Activated CD4-positive, alpha-beta T cell treated with anti-CD3 and anti-CD28 coated beads for 24 hours (primary cell): ENCODE measurements at places on chromosomes 16 and 17.

- no peak for DNase-seq
These were observed 14.0 kb downstream of the RPGRIP1L start for GRCh38 chr16:53689636-53690035.

DNA sequence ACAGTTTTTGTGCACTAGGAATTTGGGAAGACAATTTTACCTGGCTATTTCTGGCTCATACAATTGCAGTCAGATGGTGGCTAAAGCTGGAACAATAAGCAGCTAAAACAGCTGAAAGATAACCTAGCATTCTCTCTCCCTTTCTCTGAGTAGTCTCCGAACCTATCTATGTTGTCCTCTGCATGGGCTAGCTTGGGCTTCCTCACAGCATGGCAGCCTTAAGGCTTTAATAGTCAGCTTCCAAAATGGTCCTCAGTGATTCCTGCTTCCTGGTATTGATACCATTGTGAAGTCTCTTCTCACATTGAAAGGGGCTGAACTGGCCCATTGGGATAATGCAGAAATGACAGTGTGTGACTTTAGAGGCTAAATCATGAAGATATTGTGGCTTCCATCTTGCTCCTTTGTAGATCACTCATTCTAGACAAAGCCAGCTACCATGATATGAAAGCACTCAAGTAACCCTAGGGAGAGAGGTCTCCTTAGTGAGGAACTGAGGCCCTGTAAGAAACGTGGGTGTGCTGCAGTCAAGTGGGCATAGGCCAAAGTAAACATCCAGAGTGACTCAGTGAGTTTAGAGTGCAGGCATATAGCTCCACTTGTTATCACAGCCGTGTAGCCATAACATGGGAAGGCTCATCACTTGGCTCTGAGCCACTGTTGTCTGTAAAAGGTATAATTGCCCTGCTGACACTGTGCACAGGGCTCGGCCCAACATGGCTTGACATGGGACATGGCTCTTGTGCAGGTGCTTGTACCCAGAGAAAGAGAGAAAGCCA is 5.5 kb upstream of the VKORC1 start:
- DNase-seq, result no peak

DNA sequence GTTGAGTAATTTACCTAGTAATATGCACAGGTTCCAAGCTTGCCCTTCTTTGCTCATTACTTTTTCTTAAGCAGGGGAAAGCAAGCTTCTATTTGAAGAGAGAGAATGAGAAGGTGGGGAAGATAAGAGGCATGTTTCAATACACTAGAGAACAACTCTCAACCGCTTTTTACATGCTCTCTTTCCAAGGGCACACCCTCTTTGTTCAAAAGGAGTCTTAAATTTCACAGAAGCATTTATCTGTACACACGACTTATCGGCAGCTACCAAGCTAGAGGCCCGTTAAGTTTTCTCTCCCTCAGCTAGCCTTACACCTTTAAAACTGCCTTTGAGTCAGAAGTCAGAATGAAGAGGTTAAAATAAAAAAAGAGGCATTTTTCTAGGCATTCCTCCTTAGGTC is 79.6 kb downstream of the STH start:
- DNase-seq, result no peak

DNA sequence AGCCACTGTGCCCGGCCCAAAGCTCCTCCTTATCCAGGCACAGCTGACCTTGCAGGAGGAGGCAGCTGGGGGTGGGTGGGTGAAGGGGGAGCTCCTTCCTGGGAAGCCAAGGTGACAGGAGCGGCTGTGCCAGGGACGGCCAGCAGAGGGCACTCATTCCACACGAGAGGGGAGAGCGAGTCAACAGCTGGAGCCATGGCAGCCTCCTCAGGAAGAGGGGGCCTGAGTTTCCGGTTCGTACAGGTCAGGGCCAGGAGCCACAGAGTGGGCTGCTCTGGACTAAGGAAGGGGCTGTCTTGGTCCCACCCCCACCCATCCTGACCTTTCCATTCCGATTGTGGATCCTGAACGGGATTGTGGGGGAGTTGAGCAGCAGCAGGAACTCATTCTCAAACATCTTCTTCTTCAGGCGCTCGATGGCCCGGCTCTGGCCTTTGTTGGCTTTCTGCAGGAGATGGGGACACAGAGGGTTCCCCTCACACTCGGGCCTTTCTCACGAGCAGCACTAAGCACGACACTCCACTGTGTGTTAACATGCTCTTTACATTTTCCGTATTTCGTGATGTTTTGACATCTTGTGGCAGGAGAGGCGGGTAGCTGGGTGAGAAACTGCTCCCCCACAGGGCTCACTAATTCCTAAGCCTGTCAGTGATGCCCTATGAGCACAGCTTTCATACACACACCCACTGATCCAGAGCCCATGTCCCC is 61.6 kb downstream of the TIMM22 start:
- peak; percentile 54 for DNase-seq

DNA sequence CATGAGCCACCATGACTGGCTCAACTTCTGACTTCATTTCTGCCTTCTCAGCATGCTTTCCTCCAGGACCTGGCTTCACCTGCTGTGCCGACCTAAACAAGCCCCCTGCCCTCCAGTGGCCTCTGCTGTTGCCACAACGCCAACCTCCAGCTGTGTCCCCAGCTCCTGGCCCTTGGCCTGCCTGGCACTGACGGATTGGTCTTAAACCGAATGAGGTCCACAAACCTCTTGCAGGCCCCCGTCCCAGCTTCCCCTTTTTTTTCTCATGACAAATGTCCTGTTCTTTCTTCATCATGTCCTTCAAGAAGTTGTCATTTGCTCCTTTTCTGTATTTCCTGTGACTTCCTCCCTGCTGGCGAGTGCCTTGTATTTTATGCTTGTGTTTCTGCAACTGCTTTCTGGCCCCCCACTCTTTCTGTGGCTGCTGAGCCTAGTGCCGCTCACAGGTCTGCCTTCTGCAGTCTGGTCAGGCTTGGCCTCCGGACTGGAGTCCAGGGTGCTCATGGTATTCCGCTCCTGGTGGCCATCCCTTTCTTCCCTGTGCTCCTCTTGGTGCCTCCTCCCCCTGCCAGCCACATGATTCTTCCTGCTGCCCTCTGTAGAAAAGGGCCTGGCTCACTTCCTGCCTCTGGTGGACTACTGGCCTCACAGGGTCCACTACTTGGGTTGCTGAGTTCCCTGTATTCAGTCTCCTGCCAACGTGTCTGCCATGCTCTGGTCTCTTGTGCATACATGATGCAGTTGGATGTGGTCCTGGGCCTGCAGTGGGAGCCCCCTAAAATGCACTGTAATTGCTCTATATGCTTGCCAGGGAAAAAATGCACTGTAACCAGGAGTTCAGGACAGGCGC is 2.9 kb downstream of the ATP6V0C start:
- no peak for DNase-seq

DNA sequence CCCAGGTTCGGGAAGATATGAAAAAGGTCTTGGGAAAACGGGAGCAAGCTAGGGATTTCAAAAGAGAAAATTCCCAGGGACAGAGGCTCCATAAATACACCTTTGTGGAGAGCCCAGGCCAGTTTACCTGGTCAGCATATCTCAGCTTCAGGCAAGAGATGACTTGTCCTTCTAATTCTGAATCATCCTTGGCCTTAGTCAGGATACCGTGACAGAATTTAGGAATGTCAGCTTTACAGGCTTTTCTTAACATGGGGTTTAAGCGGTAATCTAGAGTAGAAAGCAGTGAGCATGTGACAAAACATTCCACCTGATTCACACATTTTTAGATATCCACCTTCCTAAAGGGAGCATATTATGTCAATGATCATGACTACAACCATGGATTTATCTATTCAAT is 41.1 kb upstream of the CLEC18B start:
- DNase-seq, result no peak

- DNase-seq, result no peak
These were observed 7.8 kb downstream of the ALOX15 start for GRCh38 chr17:4633643-4634042.

DNA sequence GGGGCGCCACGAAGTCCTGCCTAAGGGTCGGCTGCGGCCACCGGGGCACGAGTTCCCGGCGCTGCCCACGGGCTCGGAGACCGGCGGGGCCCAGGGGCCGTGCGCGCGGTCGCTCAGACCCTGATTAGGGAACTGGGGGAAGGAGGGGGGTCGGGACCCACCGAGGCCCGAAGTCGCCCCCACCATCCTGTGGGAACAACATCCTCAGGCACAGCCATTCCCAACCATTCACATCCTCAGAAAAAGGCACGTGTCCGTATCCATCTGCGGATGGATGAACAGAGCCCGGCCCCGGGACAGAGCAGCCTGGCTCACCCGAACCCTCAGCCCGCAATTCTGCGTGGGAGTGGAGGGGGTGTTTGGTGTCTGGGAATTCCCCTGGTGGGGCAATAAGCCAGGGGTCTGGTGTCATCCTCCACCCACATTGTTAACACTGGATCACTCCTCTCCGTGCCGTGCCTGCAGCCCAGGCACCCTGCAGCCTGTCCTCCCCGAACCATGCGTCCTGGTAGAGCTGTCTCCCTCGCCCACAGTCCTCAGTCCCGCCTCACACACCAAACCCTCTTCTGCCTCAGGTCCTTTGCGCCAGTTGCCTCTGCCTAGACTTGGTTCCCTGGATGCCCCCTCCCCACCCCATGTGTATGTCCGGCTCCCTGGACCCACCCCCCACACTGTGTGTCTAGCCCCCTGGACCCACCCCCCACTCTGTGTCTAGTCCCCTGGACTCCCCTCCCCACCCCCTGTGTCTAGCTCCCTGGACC is 789 bp upstream of the CCDC57 start:
- DNase-seq, result peak; percentile 51
